AG08396 (cell line): ENCODE measurements at places on chromosomes 6 and 20.

GRCh38 chr20:20926222-20926905 lies 179.8 kb downstream of the LINC00237 start:
- DNase-seq: no peak

DNA sequence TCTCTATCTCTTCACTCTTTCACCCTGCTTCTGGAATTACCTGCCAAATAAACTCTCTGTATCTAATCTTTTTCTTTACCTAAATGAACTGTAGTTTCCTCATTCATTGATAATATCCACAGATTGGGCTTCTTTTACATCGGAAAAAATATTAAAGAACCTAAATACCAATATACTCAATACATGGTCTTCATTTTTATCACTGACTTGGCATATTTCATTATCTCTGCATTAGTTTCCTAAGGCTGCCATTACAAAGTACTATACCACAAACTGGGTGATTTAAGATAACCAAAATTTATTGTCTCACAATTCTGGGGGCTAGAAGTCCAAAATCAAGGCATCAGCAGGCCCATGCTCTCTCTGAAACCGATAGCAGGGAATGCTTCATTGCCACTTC lies 411.9 kb upstream of the SPTLC3 start:
- DNase-seq: no peak

DNA sequence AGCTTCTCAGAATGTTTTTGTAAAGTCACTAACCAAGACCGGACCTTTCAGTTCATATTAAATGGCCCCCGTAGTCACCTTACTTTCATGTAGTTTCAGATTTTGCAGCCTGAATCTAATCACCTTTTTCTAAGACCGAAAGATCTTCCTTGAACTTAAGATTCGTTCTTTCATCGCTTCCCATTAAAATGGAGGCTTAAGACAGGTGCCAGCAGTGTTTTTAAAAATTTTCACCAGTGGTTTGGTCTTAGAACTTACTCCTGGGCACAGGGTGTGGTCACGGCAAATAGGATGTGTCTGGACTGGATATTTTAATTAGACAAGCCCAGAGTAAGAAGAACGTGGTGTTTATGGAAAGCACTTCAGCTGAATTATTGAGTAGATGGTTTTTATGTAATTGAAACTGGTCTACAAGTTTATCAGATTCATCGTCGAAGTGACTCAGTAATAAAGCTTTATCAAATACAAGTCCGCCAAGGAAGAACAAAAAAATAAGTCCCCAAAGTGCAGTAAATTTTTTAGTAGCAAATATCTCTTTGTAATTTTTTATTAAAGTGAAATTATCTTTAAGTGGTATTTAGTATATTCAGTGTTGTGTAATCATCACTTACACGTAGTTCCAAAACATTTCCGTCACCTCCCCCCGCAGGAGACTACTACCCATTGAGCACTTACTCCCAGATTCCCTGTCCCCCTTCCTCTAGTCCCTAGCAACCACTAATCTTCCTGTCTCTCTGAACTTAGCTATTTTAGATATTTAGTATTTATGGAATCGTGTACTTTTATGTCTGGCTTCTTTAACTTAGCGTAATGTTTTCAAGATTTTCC lies 868 bp downstream of the SRSF3 start:
- DNase-seq: peak; percentile 26

DNA sequence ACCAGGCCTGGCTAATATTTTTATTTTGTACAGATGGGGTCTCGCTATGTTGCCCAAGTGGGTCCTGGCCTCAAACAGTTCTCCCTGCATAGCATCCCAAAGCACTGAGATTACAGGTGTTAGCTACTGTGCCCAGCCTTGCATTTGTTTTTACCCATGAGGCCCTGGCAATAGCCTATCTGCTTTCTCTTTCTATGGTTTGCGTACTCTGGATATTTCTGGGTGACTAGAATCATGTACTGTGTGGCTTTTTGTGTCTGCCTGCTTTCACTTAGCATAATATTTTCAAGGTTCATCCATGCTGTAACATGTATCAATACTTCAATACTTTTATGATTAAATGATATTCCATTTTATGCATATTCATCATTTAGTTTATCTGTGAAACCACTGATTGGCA lies 451.7 kb downstream of the GRIK2 start:
- no peak for DNase-seq

DNA sequence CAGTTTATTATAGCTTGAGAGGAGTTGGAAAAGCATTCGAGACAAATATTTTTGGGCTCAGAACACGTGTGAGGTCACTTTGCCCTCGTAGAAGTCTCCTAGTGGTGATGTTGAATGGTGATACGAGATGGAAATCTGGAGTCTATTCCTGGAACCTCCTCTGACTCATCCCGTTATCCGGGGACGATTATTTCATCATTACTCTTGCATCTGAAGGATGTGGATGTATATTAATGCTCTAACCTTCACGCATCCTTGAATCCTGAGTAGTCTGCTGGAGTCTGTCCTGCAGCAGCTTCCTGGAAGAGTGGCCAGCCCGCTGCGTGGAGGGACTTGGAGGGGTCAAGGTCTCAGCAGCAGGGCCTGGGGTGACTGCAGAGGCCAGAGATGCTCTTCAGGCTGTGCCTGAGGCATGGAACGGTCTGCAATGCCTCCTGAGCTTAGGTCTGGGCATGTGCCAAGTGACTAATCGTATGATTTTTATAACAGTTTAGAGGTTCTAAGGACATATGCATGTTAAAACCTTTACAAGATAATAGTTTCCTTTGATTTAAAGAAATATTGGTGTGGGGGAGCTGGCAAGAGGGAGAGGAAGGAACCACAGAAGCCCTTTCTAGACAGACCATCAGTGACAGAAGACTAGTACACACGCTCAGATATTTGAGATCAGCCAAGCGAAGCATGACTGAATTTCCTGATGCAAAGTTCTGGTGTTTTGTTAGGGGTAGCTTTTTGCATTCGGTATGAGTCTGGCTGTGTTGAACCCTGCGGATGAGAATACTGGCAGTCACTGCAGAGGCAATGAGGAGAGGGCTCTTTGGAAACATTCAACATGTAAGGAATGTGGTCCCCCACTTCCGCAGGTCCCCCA lies 400.2 kb downstream of the QKI start:
- peak; percentile 73 for DNase-seq
